ENCODE measurements at places on chromosomes 16 and 17. TPM values are rescaled to one million over a fixed set of nuclear protein-coding genes. Genes with fewer than 3 reads are reported as not detected.

Gene NAA38
- 56.2 TPM for total RNA-seq

Gene CCL7
- not detected for total RNA-seq

DNA sequence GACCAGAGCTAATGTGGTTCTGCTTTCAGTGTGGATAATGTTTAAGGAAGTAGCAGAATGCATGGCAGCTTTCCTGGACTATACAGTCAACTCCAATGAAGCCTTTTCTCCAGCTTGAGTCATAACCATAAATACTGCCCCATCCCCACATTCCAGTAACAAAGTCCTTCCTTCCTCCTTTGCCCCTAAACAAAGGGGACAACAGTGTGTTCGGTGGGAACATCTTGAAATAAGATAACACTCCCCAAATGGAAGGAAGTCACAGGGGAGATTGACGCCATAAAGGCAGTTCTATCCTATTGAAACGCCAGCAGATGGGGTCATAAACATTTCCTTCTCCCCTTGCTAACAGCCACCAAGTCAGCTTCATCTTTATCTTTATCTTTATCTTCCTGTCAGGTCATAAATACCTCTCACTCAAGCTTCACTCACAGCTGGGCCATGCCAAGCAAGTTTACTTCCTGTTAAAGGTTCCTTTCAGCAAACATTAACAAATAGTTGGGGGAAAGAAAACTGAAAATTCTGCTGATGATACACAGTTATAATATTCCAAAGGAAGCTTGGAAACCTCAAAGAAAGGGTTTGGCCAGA is 136.7 kb downstream of the SNX11 start:
- peak; percentile 47 for DNase-seq

DNA sequence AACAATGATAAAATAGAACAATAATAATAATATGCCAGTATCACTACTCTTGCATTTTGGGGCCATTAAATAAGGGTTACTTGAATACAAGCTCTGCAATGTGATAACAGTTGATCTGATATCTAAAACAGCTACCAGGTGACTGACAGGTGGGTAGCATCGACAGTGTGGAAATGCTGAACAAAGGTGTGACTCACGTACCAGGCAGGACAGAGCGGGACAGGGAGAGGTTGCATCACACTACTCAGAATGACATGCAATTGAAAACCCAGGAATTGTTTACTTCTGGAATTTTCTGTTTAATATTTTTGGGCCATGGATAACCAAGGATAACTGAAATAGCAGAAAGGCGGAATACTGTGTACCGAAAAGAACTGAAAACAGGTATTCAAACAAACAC is 15.8 kb upstream of the ZNF19 start:
- no peak for DNase-seq

GRCh38 chr17:7391307-7391706 is 3.0 kb downstream of the PLSCR3 start:
- no peak for DNase-seq

GRCh38 chr16:8492690-8493089 is 97.6 kb downstream of the TMEM114 start:
- no peak for DNase-seq

DNA sequence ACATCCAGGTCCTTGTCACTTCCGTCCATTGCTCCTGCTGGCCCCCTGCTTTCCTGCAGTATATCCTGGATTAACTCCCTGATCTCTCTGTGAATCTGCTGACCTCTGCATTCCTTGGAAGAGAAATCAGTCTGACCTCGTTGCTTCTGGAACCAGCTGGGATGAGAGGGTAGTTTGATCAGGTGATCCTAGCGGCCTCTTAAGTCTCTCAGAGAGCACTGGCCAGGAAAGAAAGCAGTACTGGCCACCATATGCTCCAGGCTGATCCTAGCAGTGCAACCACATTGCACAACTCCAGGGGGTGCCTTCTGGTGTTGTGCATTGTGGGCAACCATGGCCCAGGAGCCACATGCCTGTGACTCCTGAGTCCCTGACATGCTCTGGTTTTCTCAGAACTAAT is 79.2 kb downstream of the ARHGAP23 start:
- no peak for DNase-seq

- DNase-seq = no peak
These were observed 10.0 kb downstream of the CYBC1 start for GRCh38 chr17:82440469-82440981.

Data from astrocyte (in vitro differentiated cells and primary cell).